ENCODE measurements at places on chromosomes 16 and 17.

DNA sequence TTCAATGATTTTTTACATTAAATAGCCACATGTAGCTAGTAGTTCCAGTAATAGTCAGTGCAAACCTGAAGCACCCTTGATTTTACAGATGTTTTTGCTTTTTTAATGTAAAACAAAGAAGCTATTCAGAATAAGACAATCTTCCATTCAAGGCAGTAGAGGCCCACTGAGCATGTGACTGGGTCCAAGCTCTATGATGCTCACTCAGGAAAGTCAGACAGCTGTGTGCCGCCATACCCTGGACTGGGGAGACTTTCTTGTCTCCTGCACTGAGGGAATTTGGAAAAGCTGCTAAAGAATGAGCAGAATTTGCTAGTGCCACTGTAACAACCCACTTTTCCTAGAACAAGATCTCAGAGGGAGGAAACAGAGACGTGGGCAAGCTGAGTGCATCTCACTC, 11.5 kb downstream of the CENPN start:
- no peak for DNase-seq

- peak; percentile 44 for DNase-seq
Measured at GRCh38 chr17:82333279-82334171, at the start of gene SECTM1. SECTM1 (minus strand) TSS chr17:82333766; CDS start chr17:82327240, 6,526 bp downstream.

DNA sequence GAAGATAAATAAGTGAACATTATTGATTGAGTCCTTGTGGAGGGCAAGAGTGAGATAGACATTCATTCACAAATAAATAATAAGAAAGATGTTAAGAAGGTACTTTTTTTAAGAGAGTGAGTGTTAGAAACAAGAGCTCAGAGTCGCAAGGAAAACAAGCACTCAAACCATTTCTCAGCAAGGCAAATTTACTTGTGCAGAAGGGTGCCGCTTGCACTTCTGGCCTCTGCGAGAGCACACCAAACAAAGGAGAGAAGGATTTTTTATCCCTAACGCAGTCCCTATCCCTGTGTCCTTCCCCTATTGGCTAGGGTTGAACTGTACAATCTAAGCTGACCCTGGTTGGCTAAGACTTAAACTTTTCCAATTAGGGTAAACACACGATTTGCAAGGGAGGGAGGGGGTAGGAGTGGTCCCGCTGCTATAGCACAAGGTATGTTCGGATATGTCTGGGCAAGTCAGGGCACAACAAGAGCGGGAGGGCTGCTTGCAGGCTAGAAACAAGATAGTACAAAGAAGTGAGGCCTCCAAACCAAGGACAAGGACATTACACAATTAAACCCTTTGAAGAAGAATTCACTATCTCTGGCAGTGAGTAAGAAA, 156.2 kb downstream of the PPM1E start:
- no peak for DNase-seq

DNA sequence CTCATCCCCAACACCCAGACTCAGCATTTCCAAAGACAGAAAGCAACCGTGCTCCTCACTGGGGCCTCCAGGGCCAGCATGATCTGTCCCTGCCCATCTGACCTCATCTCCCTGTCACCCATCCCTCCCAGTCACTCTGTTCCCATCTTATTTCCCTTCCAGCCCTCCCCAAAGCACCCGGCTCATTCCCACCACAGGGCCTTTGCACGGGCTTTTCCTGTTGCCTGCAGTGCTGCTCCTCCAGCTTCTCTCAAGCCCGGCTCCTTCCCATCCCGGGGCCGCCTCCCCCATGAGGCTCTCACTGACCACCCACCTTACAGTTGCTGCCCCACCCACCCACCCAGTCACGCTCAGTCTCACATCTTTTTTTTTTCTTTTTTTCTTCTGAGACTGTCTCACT, 54.8 kb downstream of the RMI2 start:
- no peak for DNase-seq

GRCh38 chr17:80862481-80862961, 129.1 kb upstream of the CHMP6 start:
- DNase-seq = no peak

DNA sequence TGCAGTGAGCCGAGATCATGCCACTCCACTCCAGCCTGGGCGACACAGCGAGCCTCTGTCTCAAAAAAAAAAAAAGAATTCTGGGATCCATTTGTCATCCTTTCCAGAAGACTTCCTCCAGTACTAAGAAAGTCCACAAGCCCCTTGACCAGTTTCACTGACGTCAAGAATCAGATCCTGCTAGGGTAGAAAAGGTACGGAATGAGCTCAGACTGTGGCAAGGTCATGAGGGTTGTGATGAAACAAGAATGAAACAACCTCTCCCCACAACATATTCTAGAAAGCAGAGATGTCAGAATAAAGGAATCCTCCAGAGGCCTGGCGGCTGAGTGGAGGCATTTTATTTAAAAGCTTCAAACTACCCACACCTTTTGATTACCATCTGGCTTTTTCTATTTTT, 29.9 kb downstream of the TRAF4 start:
- no peak for DNase-seq

DNA sequence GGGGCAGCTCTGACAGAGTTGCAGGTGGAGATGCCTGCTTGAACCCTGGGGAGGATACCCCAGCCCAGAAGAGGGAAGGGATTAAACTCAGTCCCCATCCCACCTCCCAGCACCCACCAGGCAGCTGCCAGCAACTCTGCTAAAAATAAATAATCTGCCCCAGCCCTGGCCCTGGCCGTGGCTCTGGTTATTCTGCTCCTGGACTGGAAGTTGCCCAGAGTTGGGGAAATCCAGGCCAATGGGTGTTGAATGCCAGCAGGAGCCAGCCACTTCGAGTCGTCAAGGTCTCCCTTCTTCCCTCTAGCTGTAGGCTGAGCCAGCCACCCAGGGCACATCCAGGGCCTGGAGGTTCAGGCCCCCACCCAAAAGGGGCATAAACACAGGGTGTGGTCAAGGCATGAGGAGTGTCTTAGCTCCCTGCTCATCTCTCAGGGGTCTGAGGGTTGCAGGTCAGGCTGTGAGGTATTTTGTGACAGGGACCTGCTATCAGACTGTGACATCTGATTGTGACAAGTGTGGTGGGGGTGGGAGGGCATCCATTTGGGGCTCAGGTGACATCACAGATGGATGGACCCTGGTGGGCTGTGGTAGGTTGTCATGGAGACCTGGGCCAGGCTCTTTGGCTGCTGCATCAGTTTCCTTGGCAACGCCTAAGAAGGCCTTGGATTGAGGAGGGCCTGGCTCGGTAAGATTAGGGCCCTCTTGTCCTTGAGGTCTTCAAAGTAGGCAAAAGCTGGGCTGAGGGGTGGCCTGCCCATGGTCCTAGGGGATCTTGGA, 1.0 kb upstream of the RRAD start:
- no peak for DNase-seq

GRCh38 chr17:80916246-80916645, 75.4 kb upstream of the CHMP6 start:
- no peak for DNase-seq

GRCh38 chr16:84307209-84307954, 12.7 kb downstream of the WFDC1 start:
- no peak for DNase-seq

GRCh38 chr17:76550712-76551615, 11.1 kb downstream of the PRCD start:
- DNase-seq = no peak

DNA sequence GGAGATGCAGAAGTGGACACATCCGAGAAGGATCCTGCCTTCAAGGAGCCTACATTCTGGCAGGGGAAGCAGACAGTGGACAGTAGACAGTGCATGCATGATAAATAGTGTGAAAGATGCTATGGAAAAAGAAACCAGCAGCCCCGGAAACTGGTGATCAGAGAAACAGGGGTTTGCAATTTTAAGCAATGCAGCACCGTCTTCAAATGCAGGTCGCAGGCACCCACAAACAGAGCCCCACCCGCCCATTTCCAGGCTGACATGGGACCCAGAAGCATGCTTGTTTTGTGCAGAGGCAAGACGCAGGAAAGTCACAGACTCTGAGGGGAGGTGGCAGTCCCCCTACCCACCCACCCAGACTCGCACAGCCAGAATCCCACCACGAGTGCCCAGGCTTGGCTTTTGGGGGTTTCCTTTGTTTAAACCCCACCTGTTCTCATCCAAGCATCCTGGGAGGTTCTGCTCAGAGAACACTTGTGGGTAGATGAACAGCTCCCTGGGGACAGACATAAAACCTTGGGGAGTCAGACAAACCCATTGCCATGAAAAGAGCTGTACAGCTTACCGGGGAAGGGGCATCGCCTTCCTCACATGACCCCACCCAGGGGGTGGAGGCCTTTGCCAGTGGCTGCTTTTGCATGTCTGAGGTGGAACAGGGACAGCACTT, 114.3 kb downstream of the MGAT5B start:
- no peak for DNase-seq

GRCh38 chr16:979147-979546, 2.4 kb upstream of the SOX8 start:
- no peak for DNase-seq

DNA sequence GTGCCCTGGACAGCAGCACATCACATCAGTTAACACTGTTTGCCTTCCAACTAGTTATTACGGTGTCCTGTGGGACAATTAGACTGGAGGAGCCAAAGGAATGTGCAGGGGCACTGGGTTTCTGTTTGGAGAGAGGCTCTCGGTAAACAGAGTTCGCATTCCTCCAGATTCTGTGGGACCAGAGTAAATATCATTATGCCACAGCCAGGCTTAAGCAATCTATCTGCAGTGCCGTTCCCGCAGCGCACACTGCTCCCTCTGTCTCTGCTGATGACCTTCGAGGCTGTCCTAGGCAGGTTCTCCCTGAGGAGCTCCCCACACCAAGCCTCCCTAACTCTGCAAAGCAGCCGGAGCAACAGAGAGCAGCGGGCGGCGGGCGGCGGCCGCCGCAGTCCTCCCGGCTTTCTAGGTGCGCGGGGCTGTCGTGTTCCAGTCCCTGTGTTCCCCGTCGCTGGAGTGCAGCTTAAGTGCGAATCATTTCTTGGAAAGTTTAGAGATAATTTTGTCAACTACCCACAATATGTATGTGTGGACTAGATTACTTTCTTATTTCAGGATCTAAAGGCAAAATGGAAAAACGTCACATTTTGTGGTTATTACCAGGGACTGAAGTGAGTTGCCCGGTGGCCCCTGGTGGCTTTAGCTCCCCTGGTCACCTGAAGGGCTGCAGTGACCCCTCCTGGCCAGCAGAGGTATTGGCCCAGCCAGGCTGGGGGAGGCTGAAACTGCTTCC, 43.3 kb downstream of the PGS1 start:
- DNase-seq = peak; percentile 84

DNA sequence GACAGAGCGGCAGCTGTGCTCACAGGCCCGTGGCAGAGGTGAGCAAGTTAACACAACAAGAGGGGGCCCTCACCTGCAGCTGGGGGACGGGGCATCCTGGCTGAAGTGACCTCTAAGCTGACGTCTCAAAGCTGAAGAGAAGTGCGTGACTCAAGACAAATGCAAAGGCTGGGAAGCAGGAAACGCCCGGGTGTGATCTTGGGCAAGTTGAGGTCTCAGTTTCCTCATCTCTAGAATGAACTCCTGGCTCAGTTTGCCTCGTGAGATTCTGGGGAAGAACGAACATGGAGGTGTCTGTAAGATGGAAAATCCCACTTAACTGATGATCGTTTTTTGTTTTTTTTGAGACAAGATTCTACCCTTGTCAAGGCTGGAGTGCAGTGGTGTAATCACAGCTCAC, 40.1 kb upstream of the C1QL1 start:
- DNase-seq = no peak

DNA sequence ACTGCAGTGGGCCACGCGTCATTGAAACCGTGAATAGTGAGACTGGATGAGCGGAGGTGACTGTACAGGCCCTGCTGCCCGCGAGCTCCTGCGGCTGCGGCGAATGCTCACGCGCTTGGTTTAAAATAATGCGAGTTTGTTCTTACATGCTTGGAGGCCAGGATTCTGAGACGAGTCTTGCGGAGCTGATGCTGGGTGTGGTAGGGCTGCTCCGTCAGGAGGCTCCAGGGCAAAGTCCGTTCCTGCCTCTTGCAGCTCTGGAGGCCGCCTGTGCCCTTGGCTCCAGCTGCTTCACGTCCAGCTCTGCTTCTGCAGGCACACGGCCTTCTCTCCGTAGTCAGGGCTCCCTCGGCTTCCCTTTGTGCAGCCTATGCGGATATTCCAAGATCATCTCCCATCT, 9.5 kb downstream of the ACSF3 start:
- no peak for DNase-seq

- DNase-seq = no peak
Measured at GRCh38 chr16:65244787-65245186, 122.9 kb upstream of the CDH11 start.

DNA sequence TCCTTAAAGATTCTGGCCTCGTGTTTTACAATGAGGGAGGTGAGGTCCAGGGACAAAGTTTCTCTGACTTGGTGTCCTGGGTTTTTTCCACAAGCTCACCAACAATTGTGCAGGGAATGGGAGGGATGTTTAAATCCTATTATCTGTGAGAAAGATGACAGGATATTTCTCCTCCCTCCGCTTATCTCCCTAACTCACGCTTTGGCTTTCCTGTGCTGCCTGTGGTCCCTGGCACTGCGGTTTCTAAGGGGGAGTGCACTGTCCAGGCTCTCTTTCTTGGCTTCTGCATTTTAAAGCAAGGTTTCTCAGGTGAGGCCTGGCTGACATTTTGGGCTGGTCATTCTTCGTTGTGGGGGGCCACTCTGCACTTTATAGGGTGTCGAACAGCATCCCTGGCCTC, 16.4 kb downstream of the GGA3 start:
- no peak for DNase-seq

DNA sequence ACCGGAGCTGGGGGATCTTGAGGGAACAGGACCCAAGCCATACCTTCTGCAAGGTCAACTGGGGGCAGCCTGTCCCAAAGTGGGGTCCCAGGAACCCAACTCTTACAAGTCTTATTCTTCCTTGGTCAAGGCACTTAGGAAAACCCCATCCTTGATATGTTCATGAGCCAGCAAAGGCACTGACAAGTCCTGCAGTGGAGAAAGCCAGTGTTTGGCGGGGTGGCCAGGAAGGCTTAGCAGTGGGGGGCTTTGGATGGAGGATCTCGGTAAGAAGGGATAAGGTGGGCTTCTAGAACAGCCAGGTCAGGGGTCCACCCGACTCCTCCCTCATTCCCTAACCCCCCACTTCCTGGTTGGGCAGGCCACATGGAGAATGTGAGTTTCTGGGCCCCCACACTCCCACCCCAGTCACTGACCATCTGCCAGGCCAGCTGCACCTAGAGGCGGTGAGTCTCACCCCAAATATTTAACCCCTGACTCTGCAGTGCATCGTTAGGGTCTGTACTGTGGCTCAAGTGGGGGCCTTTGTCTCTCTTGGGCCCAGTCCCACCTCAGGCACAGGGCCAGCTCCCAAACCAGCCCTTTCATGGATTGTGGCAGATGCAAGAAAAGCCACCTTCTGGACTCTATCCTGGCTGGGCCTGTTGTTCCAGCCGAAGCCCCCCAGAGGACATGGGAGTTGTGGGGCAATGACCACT, 22.3 kb downstream of the PPL start:
- DNase-seq = no peak

GRCh38 chr16:47359478-47359877, 101.4 kb downstream of the ITFG1 start:
- no peak for DNase-seq
